Thymus (tissue), 14 donors: ENCODE measurements at places on chromosomes 3 and 15.

- DNase-seq: no peak
Observed at GRCh38 chr3:17747174-17747889, 4.9 kb upstream of the TBC1D5 start.

DNA sequence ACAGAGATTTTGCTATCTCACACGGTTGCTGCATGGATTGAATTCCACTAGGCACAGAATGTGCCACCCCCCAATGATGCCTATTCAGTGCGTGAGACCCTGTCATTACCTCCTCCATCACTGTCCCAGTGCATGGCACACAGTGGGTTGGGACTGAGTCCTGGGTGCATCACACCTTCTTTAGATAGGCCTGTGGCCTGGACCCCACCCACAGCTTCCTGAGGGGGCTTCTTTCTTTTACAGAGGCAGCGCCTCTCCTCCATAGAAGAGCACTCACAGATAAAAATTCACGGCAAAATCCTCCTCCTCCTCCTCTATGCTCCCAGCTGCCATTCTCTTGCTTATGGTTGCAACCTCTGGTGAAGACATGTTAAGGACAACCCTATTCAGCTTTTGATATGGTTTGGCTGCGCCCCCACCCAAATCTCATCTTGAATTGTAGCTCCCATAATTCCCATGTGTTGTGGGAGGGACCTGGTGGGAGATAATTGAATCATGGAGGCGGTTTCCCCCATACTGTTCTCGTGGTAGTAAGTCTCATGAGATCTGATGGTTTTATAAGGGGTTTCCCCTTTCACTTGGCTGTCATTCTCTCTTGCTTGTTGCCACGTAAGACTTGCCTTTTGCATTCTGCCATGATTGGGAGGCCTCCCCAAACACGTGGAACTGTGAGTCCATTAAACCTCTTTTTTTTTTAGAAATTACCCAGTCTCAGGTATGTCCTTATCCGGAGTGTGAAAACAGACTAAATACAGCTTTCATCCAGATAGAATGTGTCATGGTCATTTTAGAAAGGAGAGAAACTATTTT, 147.6 kb downstream of the KLF13 start:
- no peak for DNase-seq

DNA sequence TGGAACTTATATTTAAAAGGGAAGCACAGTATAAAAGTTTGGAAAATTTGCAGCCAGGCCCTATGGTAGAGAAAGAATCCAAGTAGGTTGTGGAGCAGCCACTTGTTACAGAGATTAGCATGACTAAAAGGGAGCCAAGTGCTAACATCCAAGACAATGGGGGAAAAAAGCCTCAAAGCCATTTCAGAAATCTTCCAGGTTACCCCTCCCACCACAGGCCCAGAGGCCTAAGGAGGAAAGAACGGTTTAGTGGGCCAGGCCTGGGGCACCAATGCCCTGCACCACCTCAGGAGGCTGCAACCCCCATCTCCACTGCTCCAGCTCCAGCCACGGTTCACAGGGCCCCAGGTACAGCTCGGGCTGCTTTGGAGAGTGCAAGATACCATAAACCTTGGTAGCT, 69.9 kb downstream of the IGF2BP2 start:
- no peak for DNase-seq

GRCh38 chr3:44887101-44887500, 12.7 kb downstream of the TGM4 start:
- no peak for DNase-seq

DNA sequence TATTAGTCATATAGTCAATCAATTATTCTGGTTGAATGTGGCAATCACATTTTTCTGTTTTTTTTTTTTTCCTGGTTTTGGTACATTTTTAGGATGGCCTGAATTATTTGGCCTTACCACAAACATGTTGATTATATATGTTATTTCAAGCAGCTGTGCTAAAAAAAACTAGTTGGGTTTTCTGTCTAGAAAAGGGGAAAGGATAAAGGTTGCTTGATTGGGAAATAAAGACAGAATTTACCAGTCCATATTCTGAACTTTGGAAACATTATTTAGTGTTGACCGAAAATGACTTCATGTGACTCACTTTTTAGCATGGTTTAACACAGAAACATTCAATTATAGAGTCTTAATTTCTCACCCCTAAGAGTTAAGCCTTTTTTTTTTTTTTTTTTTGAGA, 8.1 kb downstream of the MORF4L1 start:
- DNase-seq: no peak

GRCh38 chr3:53357458-53357857, 10.1 kb upstream of the DCP1A start:
- DNase-seq: no peak

DNA sequence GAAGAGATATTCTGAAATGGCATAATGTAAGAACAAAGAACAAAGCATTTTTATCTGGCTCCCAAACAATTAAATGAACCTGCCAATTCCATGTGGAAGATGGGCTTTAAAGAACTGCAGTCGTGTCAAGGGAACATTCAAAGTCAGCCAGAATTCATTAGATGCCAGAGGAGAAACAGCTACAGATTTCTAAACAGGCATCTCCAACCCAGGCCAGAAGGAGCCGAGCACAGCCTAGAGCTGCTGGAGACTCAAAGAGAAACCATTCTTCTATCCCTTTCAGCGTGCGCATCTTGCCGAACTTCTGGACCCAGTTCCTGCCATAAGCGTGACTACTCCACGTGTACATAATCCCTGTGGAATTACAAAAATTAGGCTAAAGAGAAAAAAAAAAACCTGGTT, 60.4 kb downstream of the MB21D2 start:
- no peak for DNase-seq

- no peak for DNase-seq
Observed at GRCh38 chr3:113952921-113953320, 5.1 kb downstream of the ZDHHC23 start.

GRCh38 chr3:77348244-77348855, 308.5 kb downstream of the ROBO2 start:
- no peak for DNase-seq

- no peak for DNase-seq
Observed at GRCh38 chr15:80518522-80518921, 114.3 kb downstream of the ARNT2 start.

GRCh38 chr3:180680097-180680430, 775 bp upstream of the CCDC39 start:
- DNase-seq: no peak
